ENCODE measurements at places on chromosomes 2 and 18.
A peak's percentile ranks its signal among the peaks of the same experiment; 100 is the strongest.

GRCh38 chr2:195734395-195734794 is 77.4 kb downstream of the SLC39A10 start:
- no peak for DNase-seq

GRCh38 chr2:32915694-32916093 is 31.1 kb upstream of the LTBP1 start:
- no peak for DNase-seq

- DNase-seq = peak; percentile 92
Measured at GRCh38 chr18:50099725-50100407, 95.1 kb downstream of the MYO5B start.

DNA sequence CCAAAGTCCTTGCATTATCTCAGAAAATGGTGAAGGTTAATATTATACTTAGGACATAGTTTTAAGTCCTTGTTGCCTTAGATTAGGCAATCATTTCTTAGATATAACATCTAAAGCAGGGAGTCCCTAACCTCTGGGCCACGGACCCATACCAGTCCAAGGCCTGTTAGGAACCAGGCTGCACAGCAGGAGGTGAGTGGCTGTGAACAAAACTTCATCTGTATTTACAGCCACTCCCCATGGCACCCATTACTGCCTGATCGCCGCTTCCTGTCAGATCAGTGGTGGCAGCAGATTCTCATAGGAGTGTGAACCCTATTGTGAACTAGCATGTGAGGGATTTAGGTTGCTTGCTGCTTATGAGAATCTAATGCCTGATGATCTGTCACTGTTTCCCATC is 86.5 kb upstream of the MYO3B start:
- no peak for DNase-seq

GRCh38 chr2:26805241-26805676 is 19.4 kb downstream of the CENPA start:
- peak; percentile 45 for DNase-seq

DNA sequence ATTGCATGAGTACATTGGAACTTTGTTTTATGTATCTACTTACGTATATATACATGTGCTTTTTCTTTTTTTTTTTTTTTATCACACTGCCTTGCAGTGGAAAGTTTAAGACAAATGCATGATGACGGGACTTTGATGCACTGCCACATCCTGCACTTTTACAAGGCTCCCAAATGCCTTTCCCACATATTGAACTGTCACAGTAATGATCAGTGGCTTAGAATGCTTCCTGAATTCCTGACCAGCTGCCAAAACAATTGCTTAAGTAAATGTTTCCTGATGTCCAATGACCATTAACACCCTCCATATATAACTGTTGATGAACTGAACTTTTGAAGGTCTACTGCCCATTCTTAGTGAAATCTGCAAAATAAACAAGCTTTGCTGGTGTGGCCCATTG is 60.2 kb downstream of the LYPD6B start:
- DNase-seq = no peak

GRCh38 chr2:202178346-202178958 is 59.9 kb downstream of the SUMO1 start:
- peak; percentile 60 for DNase-seq

- DNase-seq = no peak
Measured at GRCh38 chr2:235870515-235870914, 297.7 kb downstream of the GBX2 start.

DNA sequence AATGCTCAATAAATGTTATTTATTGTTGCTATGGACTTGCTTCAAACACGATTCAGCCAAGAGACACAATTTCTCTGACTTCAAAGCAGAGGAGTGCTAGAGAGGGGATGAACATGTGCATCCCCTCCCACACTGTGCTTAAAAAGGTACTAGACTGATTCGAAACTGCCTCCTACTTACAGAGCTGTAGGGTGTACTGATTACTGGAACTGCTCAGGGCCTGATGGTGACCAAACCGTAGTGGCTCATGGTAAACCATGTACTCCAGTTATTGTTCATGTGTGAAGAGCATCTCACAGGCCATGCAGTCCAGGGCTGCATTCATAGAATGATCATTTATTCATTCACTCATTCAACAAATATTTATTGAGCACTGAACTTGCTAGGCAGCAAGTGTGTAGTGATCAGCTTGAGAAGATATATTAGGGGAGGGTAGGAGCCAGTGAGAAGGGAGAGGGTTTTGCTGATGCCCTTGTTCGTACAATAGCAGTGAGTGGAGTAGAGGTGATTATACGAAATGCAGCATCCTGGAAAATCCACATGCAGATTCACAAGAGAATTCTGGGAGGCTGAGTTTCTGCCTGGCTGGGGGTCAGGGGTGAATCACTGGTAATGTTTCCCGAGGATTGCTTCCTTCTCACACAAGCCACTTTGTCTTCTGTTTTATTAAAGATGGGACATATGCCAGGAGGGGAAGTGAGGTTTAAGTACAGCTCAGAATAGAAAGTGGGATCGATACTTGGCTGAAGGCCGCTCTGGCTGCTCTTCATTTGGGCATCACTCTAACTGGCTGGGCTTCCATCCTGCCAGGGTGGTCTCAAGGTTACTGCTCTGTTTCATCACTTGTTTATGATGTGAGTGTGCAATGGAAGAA is 245.4 kb downstream of the RAD51AP2 start:
- DNase-seq = no peak

DNA sequence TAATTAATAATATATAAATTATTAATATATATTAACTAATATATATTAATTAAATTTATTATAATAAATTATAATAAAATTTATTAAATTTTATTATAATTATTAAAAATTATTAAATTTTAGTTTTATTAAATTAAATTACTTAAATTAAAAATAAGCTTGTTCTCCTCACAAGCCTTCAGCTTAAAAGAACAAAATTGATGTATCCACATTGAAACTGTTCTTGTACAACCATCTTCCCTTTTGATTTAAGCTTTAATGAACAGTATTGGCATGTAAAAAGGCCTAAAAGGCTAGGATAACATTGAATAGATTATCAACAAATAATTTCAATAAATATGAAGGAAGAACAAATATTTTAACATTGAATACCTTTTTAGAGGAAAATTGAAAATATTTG is 62.4 kb upstream of the XIRP2 start:
- DNase-seq = no peak

GRCh38 chr2:239569401-239570090 is 168.7 kb upstream of the HDAC4 start:
- peak; percentile 33 for DNase-seq

DNA sequence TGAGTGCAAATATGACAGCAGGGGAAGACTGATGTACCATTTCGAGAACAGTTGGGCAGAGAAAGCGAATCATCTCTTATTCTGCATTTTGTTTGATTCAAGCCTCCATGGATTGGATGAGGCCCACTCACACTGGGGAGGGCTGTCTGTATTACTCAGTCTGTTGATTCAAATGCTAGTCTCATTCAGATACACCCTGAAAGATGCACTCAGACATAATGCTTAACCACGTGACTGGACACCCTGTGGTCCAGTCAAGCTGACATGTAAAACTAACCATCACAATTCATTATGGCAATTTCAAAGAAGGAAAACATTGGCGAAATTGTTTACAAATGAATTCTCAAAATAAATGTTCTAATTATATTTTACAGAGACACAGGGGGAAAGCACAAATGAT is 1210.2 kb downstream of the DPP10 start:
- no peak for DNase-seq

GRCh38 chr18:2573408-2573807 is 2.1 kb downstream of the NDC80 start:
- no peak for DNase-seq

DNA sequence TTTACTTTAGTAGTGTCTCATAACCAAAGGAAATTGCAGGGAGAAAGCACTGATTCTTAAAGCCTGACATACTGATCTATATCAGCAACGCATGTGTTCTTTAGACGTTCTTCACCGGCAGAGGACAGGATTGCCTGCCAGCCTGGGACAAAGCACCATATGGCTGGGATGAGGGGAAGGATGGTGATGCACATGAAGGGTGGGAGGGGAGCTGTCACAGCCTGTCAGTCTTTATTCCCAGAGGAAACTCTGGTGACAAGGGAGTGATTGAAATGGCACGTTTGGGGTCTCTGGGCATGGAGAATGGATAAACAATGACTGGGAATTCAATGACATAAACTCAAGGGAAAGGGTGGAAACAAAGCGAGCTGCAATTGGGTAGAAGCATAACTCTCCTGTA is 808.1 kb downstream of the DCC start:
- no peak for DNase-seq

DNA sequence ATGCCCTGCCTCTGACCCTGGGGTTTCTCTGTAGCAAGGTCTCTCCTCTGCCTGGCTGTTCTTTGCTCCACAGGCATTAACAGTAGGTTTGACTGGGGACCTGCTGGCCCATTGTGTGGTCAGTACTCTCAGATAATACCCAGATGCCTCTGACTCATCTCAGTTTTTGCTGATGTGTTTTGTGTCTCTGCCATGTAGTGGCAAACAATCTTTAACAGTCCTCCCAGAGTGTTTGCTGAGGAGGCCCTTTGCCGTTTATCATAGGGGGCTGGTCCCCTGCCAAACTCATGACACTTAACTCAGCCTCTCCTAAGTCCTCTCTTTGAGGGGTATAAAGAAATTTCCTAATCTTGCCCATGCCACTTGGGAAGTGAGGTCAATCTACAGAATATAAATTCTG is 793.7 kb upstream of the FANCL start:
- no peak for DNase-seq

- DNase-seq = no peak
Measured at GRCh38 chr2:101842471-101842870, 145.0 kb downstream of the MAP4K4 start.

- DNase-seq = peak; percentile 85
Measured at GRCh38 chr2:19989667-19990415, at the start of gene WDR35. TSS of gene WDR35 (minus strand) at chr2:19990105. CDS start at chr2:19990015, 90 bp downstream.

- peak; percentile 26 for DNase-seq
Measured at GRCh38 chr2:234979204-234980167, 27.7 kb downstream of the SH3BP4 start.

- DNase-seq = no peak
Measured at GRCh38 chr2:85777441-85777861, 23.7 kb downstream of the ATOH8 start.

- no peak for DNase-seq
Measured at GRCh38 chr2:145653553-145653952, 1133.6 kb upstream of the ZEB2 start.

DNA sequence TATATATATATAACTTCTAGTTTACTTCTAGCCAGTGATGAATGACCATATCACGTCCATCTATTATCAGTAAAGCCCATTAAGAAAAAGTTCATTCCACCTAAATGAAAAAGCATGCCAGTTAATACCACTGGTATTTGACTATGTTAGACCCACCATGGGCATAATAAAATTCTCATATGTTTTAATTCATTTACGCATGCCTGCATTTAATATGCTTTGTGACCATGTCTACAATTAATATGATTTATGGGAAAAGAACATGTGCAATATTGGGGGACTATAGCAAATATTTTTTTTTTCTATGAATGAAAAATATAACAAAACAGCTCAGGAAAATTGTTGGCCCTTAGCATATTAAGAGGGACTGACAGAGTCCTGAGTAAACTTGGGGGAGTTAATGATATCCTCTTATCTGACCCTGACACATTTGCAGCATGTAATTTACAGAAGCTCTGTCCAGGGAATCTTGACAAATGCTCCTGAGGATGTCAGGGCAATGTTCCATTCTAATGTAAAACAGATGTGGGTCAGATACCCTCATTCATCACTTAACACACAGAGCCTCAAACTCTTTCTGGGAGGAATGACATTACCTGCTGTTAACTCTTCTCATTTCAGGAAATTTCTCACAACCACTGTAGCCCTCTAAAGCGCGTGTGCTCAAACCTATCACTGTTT is 90.6 kb downstream of the PAX3 start:
- no peak for DNase-seq

GRCh38 chr2:144516411-144516980 is 3.4 kb downstream of the ZEB2 start:
- peak; percentile 70 for DNase-seq

GRCh38 chr2:20106746-20107145 is 55.3 kb upstream of the LAPTM4A start:
- no peak for DNase-seq

- no peak for DNase-seq
Measured at GRCh38 chr18:46060359-46060841, 11.7 kb downstream of the PSTPIP2 start.

GRCh38 chr2:20352230-20352578 is 1.6 kb upstream of the PUM2 start:
- no peak for DNase-seq

DNA sequence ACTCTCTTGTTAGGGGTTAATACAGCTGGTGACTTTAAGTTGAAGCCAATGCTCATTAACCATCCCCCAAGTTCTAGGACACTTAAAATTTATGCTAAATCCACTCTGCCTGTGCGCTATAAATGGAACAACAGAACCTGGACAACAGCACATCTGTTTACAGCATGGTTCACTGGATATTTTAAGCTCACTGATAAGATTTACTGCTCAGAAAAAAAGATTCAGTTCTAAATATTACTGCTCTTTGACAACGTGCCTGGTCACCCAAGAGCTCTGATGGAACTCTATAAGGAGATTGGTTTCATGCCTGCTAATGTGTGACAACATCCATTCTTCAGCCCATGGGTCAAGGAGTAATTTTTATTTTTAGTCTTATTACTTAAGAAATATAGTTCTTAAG is 27.5 kb downstream of the RNF103 start:
- DNase-seq = no peak

GRCh38 chr18:36264283-36264682 is 33.2 kb upstream of the FHOD3 start:
- no peak for DNase-seq

- DNase-seq = no peak
Measured at GRCh38 chr2:221308507-221309066, 263.5 kb downstream of the EPHA4 start.

GRCh38 chr2:11359865-11360264 is 15.4 kb upstream of the ROCK2 start:
- DNase-seq = no peak

- DNase-seq = no peak
Measured at GRCh38 chr2:28250006-28250405, 142.7 kb upstream of the FOSL2 start.

GRCh38 chr2:28956890-28957289 is 24.2 kb upstream of the TOGARAM2 start:
- no peak for DNase-seq

- no peak for DNase-seq
Measured at GRCh38 chr2:43318791-43319190, 92.4 kb upstream of the ZFP36L2 start.

DNA sequence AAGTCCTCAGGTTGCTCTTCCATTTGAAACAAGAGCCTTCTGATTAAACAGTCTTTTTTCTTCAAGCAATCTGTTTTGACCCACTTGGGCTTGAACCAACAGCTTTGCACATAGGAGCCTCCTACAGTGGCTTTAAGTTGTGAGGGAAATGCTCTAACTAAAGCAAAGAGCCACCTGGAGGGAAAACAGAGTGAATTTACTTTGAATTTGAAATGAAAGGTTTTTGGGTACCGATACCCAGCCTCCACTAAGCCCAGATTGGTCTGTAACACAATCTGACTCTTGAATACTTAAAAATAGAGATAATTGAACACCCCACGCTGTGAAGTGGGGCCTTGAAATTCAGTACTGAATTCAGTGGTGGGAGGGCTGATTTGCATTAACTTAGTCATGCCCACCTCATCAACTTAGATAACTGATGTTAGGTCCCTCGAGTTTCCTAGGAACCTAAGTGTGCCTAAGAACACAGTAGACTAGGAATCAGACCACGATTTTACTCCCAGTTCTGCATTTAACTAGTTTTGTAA is 56.3 kb upstream of the ACVR1C start:
- DNase-seq = no peak

All from kidney glomerular epithelial cell (primary cell).